Activated CD8-positive, alpha-beta T cell treated with anti-CD3 and anti-CD28 coated beads, Interleukin-2, amount 10 ng/mL, durations not matched to agents 7 days and 5 days (primary cell): ENCODE measurements at places on chromosomes 11 and 22. TPM values are rescaled to one million over a fixed set of nuclear protein-coding genes. Genes with fewer than 3 reads are reported as not detected.

C11orf65 gene
- 0.74 TPM for total RNA-seq

F2 gene
- 0.16 TPM for total RNA-seq

MUC2 gene
- not detected for total RNA-seq

TMEM135 gene
- total RNA-seq = 39.8 TPM

CLMP gene
- total RNA-seq = 0.29 TPM

MAJIN gene
- not detected for total RNA-seq

TOLLIP gene
- 34.3 TPM for total RNA-seq

PDE3B gene
- total RNA-seq = 81.4 TPM

CNTF gene
- 2.8 TPM for total RNA-seq

FAM181B gene
- total RNA-seq = not detected

- no peak for DNase-seq
These were observed 16.4 kb upstream of the PAMR1 start for GRCh38 chr11:35541621-35542375.

DNA sequence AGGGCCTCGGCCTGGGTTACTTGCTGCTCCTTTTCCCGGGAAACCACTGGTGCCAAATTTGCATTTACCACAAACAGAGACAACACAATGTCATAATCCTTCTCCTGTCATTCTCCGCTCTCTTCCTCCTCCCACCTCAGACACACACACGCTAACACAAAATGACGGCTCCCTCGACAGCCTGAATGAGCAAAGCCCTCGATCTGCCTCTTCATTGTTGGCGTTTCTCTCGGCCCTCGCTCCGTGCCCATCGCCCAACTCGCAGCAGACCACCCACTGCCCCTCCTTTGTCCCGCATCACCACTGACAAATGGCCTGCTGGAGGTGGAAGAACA, 12.5 kb upstream of the TCF20 start:
- no peak for DNase-seq

DNA sequence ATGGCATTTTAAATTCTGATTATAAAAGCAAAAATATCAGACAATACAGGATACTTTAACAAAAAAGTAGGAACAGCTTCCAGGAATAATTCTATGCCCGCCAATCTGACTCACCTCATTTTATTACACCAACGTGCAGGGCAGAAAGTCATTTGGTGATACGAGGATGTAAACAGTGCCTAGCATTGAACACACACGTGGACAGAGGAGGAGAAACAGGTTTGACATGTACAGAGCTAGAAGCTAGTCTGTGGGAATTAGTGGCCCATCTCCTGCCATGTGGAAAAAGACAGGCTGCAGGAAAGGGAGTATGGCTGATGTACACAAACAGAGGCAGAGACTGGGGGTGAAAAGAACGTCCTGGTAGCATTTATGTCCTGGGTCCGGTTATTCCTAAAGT, 9.0 kb upstream of the SPINDOC start:
- no peak for DNase-seq

GRCh38 chr11:75100314-75100713, 3.6 kb upstream of the OR2AT4 start:
- no peak for DNase-seq

GRCh38 chr22:36277482-36278291, 24.8 kb downstream of the APOL1 start:
- peak; percentile 82 for DNase-seq

DNA sequence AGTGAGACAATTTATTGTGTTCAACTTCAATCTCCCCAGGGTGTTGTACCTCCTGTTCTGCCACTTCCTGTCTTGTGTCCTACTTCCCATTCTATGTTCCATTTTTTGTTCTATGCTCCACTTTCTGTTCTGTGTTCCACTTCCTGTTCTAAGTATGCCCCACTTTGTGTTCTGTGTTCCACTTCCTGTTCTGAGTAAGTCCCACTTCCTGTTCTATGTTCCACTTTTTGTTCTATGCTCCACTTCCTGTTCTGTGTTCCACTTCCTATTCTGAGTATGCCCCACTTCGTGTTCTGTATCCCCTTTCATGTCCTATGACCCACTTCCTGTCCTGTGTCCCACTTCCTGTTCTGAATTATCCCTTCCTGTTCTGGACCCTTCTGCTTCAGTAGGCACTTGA, 732.7 kb downstream of the TBC1D22A start:
- DNase-seq = no peak

GRCh38 chr22:11628651-11629511, 3899.1 kb upstream of the OR11H1 start:
- DNase-seq = no peak

GRCh38 chr11:59267736-59268475, 55.2 kb upstream of the MPEG1 start:
- DNase-seq = no peak

DNA sequence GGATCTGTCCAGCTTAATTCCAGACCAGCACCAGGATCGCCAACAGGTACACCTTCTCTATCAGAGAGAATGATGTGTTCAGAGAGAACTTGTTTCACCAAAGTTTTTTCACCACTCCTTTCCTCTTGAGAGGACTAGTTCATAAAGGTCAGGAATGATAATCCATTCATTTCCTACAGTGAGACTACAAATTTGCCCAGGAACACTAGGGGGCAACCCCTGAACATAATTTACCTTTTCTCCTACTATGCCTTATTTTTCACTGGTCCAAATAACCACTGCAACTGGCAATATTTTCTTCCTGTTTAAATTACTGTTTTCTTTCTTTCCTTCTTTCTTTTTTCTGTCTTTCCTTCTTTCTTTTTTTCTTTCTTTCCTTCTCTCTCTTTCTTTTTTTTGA, 22.5 kb downstream of the CAVIN3 start:
- no peak for DNase-seq

GRCh38 chr11:61691380-61692156, 11.4 kb downstream of the DAGLA start:
- no peak for DNase-seq

DNA sequence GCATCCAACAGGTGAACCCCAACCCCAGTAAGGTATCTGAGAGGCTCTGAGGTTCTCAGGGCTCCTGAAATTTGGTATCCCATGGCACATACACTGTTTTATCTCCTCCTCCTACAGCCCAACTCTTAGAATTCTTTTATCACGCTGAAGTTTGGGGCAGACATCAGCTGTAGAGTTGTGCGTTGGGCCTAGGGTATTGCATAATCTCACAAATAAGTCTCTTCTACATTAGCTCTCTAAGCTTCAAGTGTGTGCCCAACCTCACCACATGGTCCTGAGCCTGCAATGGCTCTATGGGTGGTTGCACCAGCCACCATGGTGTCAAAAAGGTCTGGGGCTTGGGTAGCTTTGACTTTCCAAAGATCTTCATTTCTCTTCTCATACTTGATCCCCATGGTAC, 603.0 kb downstream of the BUD13 start:
- no peak for DNase-seq

DNA sequence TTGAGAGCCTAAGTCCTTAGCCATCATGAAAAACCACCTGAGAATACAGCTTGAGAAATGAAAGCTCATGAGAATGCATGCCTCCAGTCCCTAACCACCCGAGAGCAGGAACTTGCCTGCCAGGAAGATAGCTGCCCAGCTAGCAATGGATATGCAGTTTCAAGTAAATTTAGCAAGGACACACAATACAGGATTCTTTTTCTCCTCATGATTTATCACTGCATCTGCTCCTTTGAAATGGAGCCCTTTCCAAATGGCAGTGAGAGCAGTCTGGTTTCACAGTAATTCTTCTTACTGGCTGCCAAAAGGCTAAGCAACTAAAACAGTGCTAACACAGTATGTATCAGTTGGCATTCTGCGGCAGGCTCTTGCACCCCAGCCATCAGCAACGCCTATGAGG, 109.9 kb downstream of the MICAL3 start:
- no peak for DNase-seq

DNA sequence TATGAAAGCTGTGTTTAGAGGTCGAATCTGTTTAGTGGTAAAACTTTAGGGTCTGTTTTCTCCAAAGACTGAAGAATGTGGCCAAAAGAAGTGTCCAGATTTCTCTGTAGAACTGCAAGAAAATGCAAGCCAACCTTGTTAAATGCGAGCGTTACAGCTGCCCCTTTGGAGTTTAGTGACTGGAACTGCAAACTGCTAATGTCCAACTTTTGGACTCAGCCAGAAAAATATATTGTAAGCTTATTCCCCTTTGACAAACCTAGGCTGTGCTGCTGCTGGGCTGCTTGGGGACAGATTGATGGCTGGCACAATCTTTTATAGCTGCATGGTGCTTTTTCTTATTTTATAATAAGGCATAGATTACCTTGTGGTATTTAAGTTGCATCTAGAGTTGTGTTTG, 3.9 kb downstream of the TEAD1 start:
- no peak for DNase-seq

DNA sequence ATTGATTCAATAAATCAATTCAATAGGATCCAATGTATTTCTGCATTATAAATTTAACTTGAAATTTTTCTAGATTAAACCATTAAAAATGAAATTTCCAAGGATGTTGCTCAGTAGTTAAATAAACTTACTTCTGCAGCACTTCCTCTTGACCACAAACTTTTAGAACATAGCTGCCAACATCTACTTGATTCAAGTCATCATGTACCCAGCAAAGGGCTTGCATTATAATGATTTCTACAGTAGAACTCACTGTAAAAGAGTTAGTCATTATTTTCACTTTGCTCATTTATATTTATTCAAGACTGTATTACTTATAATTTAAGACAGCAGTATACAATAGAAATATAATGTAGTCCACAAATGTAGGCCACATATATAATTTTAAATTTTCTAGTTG, 59.2 kb downstream of the PIK3C2A start:
- no peak for DNase-seq

DNA sequence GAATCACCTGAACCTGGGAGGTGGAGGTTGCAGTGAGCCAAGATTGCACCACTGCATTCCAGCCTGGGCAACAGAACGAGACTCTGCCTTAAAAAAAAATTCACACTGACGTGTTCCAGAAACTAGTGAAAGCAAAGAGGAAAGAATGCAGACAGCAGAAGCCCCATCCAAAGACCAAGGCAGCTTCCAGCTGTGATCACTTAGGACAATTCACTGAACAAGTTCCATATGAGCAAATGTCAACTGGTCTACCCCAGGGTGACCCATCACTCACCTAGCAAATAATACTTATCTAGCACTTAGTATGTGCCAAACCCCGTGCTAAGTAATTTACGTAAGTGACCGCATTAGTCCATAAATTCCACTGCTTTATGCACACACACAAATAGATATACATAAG, 138.9 kb downstream of the LARGE1 start:
- DNase-seq = no peak

DNA sequence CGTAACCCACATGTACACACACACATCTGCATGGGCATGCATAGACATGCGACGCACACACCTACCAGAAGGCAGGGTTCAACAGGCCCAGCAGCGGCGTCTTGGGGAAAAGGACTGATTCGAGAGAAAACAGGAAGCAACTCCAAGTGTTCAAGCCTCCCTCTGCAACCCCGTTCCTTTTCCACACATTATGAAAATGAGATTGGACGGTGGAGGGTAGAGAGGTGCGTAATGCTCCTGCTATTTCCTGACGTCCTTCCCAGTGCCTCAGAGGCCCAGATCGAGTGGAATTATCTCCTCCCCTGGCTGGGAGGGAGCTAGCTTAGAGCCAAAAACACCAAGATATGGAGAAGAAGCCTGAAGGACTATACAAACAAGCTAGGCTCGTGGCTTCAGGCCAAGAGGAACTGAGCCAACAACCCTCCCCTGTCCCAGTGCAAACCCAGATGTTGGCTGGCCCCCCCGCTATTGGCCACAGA, 289.2 kb downstream of the MN1 start:
- DNase-seq = no peak

- no peak for DNase-seq
These were observed 110.8 kb upstream of the TMEM45B start for GRCh38 chr11:129704831-129705230.

GRCh38 chr11:80417681-80418080, 976.9 kb upstream of the TENM4 start:
- no peak for DNase-seq

DNA sequence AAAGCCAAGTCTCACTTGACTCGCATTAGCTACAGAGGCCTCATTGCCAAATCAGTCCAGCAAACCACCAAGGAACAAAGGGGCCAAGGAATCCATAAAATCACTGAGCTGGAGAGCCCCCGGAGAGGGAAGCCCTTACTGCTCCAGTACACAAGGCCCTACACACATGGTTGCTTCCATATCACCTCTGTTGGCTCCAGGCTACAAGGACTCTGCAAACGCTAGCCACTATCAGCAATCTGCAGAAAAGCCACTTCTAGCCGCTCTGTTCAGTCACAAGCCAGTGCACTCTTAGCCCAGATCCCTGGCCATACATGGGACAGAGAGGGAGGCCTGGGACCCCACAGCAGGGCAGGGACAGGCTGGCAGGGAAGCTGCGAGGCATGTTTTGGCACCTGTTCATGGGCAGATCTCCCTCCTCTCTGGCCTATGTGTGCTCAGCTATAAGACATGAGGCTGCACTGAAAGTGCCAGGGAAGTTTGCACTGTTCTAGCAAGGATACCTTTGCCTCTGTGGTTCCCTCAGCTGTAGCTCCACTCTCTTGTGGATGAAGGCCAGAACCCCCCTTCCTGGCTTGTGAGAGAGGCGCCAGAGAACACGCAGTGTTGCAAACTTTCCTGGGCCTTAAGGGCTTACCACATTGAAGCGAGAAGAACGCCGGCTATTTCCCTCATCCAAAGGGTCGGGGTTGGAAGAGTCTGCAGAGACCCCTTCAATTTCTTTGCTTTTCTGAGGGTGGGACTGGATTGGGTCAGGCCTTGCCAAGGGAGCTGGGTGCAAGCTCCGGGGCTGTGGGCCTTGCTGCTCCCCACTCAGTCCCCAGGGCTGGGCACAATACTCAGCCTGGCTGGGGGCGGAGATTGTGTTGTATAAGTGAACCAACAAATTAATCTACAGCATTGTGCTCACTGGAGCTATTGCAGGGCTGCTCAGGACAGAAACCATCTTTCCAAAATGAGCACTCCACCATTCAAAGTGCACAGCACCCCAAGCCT, 108.7 kb upstream of the PITPNB start:
- DNase-seq = no peak

DNA sequence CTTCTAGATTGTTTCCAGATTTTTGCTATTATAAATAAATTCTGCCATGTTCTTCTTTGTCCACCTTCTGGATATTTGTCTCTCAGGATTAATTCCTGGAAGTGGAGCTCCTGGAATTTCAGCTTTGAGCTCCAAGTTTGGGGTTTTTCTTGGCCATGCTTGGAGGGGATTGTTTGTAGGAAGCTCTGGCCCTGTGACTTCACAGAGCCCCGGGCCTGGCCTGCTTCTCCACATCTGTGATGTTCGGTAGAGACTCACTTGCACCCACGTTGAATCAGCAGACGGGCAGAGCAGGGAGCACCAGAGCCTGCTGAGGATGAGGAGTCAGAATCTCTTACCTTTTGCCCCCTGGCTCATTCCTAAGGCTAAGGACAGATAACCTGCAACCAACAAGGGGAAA, 35.7 kb downstream of the LRRC32 start:
- no peak for DNase-seq

DNA sequence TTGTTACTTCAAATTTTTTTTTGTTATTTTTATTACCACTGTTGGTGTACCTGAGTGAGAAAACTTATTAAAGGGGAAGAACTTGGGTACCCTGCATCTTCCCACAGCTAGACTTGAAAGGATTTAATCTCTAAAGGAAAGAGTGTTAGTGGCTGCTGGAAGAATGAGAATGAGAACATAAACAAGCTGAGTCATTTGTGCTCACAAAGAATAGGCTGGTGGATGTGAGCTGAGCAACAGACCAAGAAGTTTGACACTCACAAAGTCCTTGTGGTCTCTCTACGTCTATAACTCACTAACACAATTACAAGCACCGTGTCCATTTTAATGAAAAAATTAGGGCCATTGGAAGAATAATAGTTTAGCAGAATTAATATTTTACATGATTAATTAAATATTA, 217.6 kb upstream of the ANO5 start:
- no peak for DNase-seq

GRCh38 chr11:88508418-88508758, 170.9 kb upstream of the CTSC start:
- DNase-seq = no peak

- DNase-seq = no peak
These were observed 199.2 kb downstream of the MN1 start for GRCh38 chr22:27602390-27602789.
